ENCODE measurements at places on chromosomes 12 and 14. TPM values are rescaled to one million over a fixed set of nuclear protein-coding genes. Genes with fewer than 3 reads are reported as not detected.

GRCh38 chr12:54958048-54958658 lies 26.4 kb downstream of the TESPA1 start:
- no peak for DNase-seq

DNA sequence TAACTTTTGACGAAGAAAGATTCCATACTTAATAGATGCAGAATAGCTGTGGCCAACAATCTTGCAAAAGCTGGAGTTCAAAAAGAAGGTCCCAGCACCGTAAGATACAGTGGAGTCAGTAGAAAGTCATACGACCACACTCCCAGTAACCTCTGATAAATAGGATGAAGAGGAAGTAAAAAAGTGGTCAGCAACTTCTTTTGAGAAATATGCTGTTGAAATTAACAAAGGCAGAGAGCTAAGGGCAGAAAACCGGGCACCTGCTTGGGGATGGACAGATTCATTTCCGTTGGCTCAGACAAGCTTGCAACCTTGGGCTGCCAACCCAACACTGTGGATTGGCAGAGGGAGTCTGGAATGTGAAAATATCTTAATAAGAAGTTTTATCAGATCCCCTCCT lies 40.0 kb downstream of the BTG1 start:
- no peak for DNase-seq

Gene NPAS3
- 15.2 TPM for total RNA-seq

GRCh38 chr12:19369691-19370148 lies 69.6 kb upstream of the AEBP2 start:
- no peak for DNase-seq

GRCh38 chr12:12990700-12991468 lies 9.2 kb downstream of the HEBP1 start:
- DNase-seq: no peak

GRCh38 chr12:26271889-26272492 lies 76.6 kb downstream of the SSPN start:
- DNase-seq: peak; percentile 86

DNA sequence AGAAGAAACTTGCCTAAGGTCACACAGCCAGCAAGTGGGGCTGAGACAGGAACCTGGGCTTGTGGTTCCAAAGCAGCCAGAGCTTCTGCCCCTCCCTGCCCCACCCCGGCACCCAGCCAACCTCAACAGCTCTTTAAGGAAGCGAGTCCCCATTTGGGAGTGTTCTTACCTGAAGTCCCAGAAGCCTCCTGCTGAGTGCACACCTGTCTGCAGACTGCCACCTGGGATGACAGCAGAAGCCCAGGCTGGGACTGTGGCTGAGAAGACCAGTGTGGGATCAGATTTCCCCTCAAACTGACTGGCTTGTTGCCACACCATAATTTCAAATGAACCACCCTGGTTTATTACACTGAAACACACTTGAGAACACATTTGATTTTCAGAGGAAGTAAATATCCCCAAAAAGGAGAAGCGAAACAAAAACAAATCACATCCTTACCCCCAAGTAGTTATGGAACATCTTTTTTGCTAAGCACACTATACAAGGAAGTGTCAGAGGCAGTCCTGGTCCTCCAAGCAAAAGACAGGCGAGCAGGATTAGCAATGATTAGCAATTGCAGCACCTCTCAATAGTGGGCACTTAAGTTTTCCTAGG lies 6.3 kb upstream of the RIN3 start:
- DNase-seq: no peak

DNA sequence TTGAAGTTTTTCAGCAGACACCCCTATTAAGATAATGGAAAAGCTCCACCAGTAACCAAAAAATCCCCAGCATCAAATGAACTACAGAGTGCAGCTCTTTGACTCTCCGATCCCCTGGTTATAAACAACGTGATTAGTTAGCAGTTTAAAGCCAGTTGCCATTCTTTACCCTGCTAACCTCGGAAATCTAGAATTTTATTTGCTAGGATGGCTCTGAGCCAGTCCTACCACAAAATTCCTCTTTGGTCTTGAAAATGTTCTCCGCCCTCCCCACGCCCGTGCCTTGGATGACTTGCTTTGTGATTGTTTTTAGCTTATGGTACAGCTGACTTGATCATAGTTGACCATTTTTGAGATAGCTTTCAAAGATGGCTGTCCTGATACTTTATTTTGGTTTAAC lies 1.2 kb downstream of the KLHDC2 start:
- no peak for DNase-seq

- DNase-seq: no peak
Measured at GRCh38 chr14:104224131-104224505, 85.7 kb downstream of the KIF26A start.

GRCh38 chr12:112939761-112940381 lies 1.6 kb downstream of the OAS3 start:
- DNase-seq: no peak

- DNase-seq: no peak
Measured at GRCh38 chr12:49902399-49903350, 1.0 kb downstream of the FAIM2 start.

DNA sequence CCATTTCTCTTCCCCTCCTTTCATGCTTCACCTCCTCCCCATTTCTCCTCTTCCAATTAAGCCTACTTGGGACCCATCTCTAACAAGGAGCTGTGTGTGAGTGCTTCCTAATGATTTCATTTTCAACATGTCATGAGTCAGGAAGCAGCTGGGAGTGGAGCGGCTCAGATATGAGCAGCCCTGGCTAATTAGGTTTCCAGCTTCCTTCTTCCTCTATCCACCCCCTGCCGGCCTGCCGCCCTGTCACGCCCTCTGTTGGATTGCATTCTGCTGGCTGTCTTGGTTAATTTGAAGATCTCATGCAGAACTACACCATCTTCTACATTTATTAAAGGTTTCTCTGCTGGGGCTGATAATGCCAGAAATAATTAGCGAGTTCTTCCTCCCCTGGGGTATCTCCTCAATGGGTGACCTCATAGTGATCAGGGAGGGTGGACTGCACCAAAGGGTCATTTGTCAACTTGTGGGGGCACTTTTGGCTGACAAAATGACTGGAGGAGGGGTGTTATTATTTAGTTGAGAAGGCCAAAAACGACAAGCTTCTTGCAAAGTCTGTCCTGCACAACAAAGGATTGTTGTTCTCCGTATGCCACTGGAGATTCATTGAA lies 300.9 kb upstream of the SRRM4 start:
- no peak for DNase-seq

DNA sequence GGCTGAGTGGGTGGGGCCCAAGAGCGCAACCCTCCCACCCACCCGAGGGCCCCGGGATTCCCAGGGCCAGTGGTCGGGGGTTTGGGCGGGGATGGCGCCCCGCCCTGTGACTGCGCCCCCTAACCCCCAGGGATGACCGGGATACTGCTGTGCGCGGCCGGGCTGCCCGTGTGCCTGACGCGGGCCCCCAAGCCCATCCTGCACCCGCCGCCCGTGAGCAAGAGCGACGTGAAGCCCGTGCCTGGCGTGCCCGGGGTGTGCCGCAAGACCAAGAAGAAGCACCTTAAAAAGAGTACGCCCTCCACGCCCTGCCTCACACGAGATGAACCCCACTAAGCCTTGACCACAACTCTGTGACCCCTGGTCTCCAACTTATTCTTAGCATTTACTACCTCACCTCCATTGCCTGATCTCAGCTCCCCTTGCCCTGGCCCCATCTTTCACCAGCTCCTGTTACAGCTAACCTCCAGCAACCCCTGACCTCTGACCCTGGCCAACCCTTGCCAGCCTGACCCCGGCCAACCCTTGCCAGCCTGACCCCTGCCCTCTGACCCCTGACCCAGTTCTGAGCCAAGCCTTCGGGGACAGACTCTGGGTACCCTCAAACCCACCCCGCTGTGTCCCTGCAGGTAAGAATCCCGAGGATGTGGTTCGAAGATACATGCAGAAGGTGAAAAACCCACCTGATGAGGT lies 37.0 kb downstream of the DTX1 start:
- DNase-seq: no peak

Gene PTCSC3
- total RNA-seq: not detected

DNA sequence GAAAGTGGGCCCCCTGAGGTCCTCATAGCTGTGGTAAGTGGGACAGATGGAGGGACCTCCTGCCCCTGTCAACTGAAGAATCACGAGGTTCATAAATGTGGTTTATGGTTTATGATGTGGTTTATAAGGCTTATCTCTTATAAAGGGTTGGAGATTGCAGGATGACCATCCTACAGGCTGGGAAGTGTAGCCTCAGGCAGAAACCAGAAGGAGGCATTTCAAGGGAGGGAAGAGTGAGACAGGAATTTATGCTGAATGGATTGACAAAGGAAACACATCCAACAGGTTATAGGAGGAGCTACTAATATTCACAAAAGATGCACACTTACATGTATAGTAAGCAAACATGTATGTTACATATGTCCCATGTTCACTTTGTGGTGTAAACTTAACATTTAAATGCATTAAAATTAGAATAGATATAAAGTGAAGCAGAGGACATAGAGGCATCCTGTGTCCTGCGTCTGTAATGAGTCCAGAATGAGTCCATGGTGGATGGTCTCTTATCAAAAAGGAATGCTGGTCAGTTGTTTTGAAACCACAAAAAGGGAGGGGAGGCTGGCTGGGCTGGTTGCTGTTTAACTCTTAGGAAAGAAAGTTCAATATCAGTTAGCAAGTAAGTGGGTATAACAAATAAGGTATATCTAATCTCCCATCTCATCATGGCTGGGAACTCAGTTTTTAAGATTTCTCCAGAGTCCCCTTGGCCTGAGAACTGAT lies 149.0 kb upstream of the RMST start:
- no peak for DNase-seq

GRCh38 chr12:130300737-130301535 lies 36.8 kb upstream of the PIWIL1 start:
- no peak for DNase-seq

- no peak for DNase-seq
Measured at GRCh38 chr14:93375673-93376156, 28.7 kb downstream of the COX8C start.

Gene LRCOL1
- not detected for total RNA-seq

Gene PTPRR
- 43.3 TPM for total RNA-seq

Gene CISTR
- not detected for total RNA-seq

Gene APOF
- total RNA-seq: not detected

- DNase-seq: no peak
Measured at GRCh38 chr12:71157601-71158233, at the start of gene TSPAN8. TSS of gene TSPAN8 (minus strand) at chr12:71157999. CDS start at chr12:71157678, 321 bp downstream.

Gene NRIP2
- 4.5 TPM for total RNA-seq

DNA sequence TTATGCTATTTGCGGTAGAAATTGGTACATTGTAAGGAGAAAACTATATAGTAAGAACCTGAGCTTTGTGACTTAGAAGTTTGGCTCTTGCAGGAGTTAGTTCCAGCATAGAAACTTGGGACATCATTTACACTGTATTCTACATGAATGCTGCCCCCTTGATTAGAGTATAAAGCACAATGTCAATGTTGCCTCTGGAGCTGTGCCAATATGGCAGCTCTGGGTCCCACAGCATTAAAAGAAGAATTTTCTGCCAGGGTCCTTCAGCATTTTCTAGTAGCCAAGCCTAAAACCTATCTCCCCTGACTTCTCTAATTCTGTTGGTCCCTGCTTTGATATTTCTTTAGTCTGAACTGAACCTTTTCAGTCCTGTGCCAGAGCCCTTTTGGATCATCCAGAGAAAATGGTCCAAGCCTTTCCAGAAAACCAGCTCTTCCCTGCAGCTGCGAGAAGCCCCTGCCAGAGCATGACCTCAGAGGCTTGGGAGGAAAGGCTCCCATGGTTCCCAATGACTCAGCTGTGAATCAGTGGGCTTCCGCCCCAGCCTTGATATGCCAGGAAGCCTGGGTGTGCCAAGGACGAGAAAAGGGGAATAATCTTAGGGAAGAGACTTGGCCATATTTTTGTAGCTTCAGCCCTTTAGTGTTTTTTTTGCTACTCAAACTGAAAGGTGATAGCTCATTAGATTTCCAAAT lies 43.2 kb downstream of the PLEKHG7 start:
- DNase-seq: peak; percentile 70

Gene HCAR1
- 0.18 TPM for total RNA-seq

DNA sequence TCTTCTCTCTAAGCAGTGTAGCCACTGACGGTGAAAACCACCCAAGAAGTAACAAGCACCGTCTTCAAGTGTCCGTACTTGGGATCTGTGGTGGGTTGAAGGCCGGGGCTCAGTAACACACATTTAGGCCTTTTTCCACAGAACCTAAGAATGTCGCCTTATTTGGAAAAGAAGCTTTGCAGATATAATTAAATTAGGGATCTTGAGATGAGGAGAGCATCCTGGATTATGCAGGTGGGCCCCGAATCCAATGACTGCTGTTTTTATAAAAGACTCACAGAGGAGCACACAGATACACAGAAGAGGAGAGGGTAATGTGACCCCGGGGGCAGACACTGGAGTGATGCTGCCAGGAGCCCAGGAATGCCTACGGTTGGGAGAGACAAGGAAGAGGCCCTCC lies 46.3 kb downstream of the RIMBP2 start:
- no peak for DNase-seq
